Stromal cell of bone marrow (primary cell): ENCODE measurements at places on chromosomes 6 and 20.

GRCh38 chr6:21885532-21886114 lies 292.1 kb downstream of the SOX4 start:
- DNase-seq: peak; percentile 80

DNA sequence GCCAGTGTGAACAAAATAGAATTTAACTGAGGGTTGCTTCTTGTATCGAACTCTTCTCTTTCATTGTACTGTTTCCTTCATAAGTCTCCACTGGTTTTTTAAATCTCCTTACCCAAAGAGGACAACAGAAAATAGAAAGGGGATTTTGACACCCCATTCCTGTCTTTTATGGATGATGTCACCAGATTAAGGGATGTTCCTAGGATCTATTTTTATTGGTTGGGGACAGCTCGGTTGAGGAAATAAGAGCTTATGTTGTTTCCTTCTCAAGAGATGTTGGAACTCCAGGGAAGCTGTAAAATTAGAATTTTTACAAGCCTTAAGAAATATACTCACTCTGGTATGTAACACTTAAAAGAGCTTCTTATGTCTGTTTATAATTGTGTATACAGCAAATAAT lies 171.5 kb downstream of the PHF3 start:
- DNase-seq: no peak

GRCh38 chr6:40188931-40189330 lies 254.7 kb upstream of the MOCS1 start:
- DNase-seq: no peak

DNA sequence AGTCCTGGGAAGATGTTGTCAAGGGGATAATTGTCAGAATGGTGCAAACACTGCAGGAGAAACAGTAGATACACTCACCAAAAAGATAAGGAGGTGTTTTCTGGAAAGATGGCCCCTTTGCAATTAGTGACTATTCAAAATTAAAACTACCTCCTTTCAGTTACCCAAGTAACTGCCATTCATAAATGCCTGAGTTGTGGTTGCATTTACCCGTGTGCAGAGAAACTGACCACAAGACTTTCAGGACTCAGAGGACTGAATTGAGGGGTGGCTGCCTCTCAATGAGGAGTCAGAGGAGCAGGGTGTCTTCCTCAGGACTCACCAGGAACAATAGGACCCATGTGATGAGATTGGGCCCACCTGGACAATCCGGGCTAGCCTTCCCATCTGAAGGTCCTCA lies 39.0 kb downstream of the GCM1 start:
- DNase-seq: no peak

DNA sequence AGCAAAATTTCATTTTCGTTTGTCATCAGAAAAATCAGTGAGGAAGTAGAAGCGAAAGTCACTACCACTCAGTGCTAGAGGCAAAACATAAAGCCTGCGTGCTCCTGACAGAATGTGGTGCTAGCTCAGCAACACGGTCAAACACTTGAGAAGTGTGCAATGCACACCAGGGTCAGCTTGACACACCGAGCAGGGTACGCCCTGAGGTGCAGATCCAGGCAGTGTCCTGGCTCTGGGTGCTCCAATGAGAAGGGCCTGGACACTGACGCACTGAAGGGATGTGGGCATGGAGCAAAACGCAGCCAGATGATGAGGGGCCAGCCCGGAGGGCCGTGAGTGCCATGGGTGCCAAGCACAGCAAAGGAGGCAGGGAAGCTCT lies 5.9 kb downstream of the RNASET2 start:
- no peak for DNase-seq

DNA sequence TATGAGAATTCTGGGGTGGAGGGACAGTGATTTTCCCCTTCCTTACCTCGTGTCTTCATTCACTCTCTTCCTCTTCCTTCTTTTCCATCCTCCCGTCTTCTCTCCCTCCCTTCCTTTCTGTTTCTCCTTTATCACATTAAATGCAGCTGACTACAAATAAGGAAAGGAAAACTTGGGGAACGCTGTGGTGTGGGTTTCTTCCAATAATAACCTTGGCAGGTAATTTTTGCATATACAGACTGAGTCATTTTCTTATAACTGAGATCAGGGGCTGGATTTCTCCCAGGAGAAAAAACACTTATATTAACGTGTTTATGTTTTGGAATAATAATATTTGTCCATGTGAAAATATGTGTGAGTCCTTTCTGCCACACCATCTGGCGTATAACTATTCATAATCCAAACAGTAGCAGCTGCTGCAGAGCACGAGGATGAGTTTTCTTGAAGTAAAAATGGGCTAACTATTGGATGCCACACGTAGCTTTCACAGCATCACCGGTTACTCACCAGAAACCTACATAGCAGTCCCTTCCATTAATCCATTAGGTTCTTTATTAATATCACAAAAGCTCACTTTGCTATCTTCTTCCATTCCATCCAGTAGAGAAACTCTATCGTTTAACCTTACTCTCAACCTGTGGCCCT lies 139.2 kb upstream of the SASH1 start:
- DNase-seq: no peak

DNA sequence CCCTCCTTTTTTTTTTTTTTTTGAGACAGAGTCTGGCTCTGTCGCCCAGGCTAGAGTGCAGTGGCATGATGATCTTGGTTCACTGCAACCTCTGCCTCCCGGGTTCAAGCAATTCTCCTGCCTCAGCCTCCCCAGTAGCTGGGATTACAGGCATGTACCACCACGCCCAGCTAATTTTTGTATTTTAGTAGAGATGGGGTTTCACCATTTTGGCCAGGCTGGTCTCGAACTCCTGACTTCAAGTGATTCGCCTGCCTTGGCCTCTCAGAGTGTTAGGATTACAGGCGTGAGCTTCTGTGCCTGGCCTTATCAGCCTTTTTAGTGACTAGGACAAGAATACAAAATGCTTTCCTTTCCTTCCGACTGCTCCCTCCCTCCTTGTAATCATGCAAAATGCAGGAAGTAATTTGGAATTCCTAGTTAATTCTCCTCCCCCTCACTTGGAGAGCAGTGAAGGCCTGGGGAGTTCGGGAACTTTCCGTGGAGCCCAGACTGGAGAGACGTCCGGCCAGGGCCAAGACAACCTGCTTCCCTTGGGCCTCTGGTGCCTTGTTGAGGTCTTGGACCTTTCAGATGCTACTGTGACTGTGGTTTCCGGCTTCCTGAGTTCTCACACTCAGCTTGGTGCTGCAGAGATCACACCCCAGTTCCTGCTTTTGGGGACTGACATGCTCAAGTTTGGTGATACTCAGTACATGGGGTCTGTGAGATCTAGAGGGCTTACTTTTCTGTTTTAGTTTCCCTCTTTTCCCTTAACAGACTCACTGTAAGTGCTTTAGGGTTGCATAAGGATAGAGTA lies 3.9 kb upstream of the PHF20 start:
- no peak for DNase-seq

DNA sequence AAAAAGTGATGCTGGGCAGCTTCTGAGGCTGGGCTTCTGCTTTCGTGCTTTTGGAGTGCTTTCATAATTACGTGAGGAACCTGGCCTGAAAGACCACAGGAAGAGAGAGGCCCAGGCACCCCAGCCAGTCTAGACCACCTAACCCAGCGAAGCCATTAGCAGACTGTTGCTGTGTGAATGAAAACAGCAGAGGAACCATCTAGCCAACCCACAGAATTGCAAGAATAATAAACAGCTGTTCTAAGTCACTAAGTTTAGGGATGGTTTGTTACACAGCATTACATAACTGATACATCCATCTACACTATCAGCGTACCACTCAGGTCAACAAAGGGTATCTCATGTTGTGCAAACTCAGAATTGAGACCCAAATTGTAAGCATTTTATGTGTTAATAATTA lies 34.5 kb downstream of the FGD2 start:
- DNase-seq: no peak

DNA sequence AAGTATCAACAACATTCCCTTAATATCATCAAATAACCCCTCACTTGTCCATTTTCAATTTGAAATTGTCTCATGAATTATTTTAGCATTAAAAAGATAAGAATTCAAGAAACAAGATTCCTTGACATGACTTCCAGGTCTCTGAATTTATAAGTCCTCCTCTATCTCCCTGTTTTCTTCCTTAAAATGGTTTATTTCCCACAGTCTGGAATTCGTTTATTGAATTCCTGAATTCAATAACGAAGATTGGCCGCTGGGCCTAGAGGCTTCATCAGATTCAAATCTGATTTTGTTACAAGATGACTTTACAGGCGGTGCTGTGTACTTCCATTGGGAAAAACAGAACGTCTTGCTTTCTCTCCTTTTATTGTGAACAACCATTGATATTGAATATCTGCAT lies 48.9 kb upstream of the NELFCD start:
- no peak for DNase-seq

DNA sequence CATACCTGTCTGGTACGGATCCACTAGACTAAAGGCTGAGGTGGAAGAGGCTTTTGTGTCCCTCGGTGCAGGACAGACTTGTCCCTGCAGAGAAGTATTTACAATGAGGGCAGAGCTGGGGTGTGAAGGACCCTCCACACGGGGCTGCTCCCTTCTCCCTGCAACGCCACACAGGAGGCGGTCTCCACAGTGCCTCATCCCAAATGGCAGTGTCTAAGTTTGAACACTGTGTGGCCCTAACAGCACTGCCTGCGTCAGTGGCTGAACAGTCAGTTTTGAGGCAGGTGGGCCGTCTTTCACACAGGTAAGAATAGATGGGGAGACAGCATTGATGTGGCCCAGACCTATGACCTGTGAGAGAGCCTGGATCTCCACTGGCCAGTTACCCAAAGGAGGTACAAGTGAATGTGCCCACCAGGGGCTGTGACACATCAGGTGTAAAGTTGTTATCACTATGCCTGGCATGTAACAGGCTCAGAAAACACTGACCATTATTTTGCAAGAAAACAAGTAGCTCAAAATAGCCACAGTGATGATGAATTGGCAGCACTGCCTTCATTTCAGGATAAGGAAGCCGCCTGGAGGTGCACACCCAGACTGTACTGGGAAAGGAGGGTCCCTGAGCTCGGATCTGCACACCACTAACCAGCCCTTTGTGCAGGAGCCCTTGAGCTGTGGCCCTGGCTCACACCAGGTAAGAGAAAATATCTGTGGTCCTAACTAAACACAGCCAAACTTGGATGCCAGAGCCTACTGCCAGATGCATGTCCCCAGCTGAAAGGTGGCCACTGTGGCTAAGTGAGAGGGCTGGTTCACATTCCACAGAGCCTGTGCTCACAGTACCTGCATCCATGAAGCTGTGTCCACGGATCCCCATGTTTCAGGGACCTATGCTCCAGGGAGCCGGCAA lies 246.7 kb downstream of the DLL1 start:
- no peak for DNase-seq

DNA sequence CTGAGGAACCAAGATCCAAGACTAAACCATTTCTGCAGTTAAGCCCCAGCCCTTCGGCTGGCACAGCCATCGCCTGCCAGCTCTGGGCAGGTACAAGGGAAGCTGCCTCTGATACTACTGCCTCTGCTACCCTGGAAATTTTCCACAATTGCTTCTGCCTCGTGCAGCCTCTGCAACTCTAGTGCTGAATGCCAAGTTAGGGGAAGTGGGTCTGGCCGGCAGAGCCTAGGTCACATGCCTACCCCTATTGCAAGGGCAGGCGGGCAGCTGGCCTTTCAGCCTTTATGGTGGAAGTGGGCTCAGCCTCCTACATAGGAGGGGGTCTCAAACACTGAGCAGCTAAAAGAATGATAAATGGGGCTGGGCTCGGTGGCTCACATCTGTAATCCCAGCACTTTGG lies 44.5 kb upstream of the TULP1 start:
- no peak for DNase-seq

- DNase-seq: no peak
These were observed 92.5 kb downstream of the TBXT start for GRCh38 chr6:166075186-166075585.

- DNase-seq: no peak
These were observed 6.3 kb upstream of the CDSN start for GRCh38 chr6:31126396-31127175.

DNA sequence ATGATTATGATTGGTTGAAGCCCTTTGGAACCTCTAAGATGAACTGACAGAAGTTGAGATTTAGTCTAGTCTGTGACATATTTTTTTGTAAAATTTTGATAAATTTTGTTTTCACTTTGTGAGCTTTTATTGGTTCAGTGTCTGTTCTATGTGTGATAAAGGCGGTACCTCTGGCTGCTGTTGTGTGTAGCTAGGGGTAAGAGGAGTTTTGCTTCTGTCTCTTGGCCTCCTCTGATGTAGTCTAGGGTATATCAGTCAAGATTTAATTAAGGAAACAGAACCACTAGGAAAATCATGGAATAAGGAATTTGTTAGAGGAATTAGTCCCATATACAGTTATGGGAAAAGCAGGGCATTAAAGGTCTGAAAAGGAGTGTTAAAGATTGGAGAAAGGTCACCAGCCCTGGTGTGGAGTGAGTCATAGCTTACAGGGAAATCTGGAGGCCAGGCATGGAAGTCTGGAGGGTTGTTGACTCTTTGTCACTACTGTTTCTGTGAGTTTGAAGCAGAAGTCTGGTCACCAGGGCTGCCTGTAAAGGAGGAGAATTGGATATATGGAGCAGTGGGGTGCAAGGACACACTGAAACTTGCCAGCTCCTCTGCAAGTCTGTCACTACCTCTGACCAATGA lies 28.5 kb downstream of the CDC5L start:
- peak; percentile 36 for DNase-seq

DNA sequence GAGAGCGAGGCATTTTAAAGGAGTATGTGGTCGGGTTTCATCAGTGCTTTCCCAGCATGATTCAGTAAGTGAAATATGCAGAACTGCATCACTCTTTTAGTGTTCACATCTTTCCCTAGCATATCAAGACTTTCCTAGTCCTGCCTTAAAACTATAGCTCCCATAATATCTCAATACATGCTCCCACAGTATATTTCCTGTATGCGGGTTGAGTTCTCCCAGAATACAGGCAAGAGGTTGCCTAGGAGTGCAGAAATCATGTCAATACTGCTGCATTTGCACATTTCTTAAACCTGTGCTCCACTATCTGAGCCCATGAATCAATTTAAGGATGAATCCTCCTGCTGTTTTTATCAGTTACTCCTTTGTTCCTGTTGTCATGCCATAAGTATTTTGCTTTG lies 386.6 kb upstream of the SLC35B3 start:
- DNase-seq: no peak

- no peak for DNase-seq
These were observed 13.5 kb upstream of the GFOD1 start for GRCh38 chr6:13500915-13501314.

GRCh38 chr20:20448881-20449280 lies 81.0 kb downstream of the INSM1 start:
- DNase-seq: no peak
